Peyer's patch (tissue), 4 donors: ENCODE measurements at places on chromosomes 2 and 18. TPM values are rescaled to one million over a fixed set of nuclear protein-coding genes. Genes with fewer than 3 reads are reported as not detected.

The MALT1 gene
- 25.7 TPM for total RNA-seq

DNA sequence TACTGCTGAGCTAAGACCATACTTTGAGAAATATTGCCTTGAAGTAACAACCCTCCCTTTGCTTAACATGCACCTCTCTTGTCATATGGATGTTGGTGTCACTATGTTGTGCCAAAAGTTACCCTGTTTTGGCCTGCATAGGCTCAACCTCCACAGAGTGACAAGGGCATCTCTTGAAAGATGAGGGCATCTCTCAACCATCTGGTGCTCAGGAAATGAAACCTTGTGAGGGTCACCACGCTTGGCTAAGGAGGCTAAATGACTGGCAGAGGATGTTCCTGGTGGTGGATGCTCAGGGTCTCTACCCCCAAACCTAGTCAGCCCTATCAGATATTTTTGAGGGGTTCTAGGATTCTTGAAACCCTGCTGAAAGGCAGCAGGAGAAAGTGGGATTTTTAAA lies 2.3 kb downstream of the LHCGR start:
- no peaks in the 10 kb centered on the region for H3K36me3 ChIP-seq
- DNase-seq = no peak
- no peak overlapping the region for H3K4me3 ChIP-seq
- H3K27me3 ChIP-seq = no peaks in the 10 kb centered on the region
- H3K27ac ChIP-seq = no peak overlapping the region
- no peaks in the 10 kb centered on the region for H3K4me1 ChIP-seq

The PTPN18 gene
- 148 TPM for total RNA-seq

GRCh38 chr2:26459991-26460612 lies 17.8 kb downstream of the OTOF start:
- no peak overlapping the region for H3K4me3 ChIP-seq
- no peaks in the 10 kb centered on the region for H3K36me3 ChIP-seq
- DNase-seq = no peak
- no peak overlapping the region for H3K27ac ChIP-seq
- no peaks in the 10 kb centered on the region for H3K4me1 ChIP-seq

GRCh38 chr18:45386041-45386655 lies 229.1 kb upstream of the SLC14A2 start:
- H3K4me1 ChIP-seq = no peaks in the 10 kb centered on the region
- no peaks in the 10 kb centered on the region for H3K36me3 ChIP-seq
- no peak overlapping the region for H3K4me3 ChIP-seq

The NAT8 gene
- total RNA-seq = not detected

The ZNF396 gene
- 5.1 TPM for total RNA-seq

The PKDCC gene
- total RNA-seq = 140 TPM

DNA sequence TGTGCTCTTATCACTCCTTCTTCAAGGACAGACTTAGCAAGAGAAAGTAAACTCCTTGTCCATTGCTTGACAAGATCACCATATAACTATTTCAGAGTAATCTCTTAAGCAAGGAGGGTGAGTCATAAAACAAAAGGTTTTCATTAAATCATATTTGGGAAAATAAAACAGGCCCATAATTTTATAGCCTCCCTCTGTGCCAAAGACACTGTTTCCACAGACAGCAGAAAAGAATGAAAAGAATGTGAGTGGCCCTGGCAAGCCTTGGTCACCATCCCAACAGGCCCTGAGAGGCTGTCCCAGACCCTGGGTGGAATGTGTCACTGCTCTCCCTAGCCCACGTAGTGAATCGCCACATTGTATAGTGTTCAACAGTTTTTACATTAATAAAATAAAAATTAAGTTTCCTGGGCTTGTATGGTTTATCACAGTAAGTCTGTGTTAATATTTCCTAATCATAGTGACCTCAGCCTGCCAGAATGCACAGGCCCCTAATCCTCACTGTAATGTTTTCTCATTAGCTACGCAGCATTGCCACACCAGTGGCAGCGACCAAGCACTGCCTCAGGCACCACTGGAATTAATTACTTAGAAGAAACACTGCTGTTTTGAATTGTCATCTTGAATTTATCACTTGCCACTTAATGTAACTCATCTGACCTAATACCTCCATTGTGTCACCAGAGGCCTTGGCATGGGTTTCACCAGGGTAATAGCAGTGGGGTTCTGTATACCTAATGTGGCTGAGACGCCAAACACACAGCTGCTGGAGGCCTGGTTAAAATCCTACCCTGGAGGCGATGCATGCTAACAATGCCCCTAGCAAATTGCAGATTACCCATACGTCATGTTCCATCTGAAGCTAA lies 401.9 kb downstream of the LNPK start:
- no peak overlapping the region for H3K4me3 ChIP-seq
- no peaks in the 10 kb centered on the region for H3K27me3 ChIP-seq
- H3K4me1 ChIP-seq = no peaks in the 10 kb centered on the region
- H3K36me3 ChIP-seq = no peaks in the 10 kb centered on the region
- no peak overlapping the region for H3K27ac ChIP-seq
- DNase-seq = no peak

DNA sequence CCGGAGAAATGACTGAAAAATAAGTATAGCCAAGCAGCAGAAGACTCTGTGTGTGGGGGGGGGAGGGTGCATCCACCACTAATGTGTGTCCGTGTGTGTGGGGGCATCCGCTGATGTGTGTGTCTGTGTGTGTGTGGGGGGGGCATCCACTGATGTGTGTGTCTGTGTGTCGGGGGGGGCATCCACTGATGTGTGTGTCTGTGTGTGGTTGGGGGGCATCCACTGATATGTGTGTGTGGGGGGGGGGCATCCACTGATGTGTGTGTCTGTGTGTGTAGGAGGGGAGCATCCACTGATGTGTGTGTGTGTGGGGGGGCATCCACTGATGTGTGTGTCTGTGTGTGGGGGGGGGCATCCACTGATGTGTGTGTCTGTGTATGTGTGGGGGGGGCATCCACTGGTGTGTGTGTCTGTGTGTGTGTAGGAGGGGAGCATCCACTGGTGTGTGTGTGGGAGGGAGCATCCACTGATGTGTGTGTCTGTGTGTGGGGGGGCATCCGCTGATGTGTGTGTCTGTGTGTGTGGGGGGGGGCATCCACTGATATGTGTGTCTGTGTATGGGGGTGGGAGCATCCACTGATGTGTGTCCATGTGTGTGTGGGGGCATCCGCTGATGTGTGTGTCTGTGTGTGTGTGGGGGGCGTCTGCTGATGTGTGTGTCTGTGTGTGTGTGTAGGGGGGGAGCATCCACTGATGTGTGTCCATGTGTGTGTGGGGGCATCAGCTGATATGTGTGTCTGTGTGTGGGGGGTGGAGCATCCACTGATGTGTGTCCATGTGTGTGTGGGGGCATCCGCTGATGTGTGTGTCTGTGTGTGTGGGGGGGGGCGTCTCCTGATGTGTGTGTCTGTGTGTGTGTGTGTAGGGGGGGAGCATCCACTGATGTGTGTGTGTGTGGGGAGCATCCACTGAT lies 125.0 kb downstream of the NFATC1 start:
- no peaks in the 10 kb centered on the region for H3K4me1 ChIP-seq
- no peaks in the 10 kb centered on the region for H3K27me3 ChIP-seq
- no peaks in the 10 kb centered on the region for H3K36me3 ChIP-seq
- no peak overlapping the region for H3K27ac ChIP-seq
- DNase-seq = peak; percentile 47
- H3K4me3 ChIP-seq = no peak overlapping the region
